ENCODE measurements at places on chromosomes 6 and 20.

DNA sequence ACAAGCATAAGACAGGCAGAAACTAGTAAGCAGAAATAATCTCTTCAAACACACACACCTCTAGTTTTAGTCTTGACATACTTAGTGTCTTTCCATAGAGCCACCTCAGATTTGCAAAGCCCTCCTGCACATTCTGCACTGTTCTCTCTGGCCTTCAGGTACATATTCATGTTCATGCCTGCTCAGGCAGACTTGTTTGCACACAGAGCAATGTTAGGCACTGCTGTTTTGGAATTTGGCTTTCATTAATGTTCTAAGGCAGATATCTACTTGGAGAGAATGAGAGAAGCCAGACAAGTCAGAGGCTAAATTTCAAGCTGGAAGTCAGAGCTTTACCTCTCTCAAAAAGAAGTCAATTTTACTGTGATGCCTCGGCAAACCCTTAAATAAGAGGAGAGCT, 21.3 kb upstream of the DST start:
- DNase-seq = no peak

- DNase-seq = no peak
Observed at GRCh38 chr6:169112483-169113320, 140.9 kb downstream of the THBS2 start.

GRCh38 chr20:40941133-40941610, 87.5 kb upstream of the TOP1 start:
- DNase-seq = no peak

DNA sequence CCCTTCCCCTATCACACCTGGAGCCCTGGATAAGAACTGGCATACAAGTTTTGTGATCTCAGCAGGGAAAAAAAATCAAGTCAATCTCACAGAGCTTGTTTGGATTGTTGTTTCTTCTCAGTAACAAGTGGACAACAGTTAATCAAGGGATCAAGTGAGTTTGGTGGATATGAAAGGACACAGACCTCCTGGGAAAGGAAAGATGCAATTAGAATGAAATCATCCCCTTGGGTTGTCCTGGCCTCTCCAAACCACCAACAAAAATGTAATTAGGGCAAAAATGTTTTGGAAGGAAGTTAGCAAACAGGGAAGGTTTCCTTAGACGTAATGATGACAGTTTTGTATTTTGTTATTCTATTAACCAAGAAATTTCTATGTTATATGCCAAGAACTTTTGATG, 99.1 kb upstream of the PRDM1 start:
- no peak for DNase-seq

GRCh38 chr6:41406728-41407489, 71.5 kb downstream of the NCR2 start:
- DNase-seq = no peak

DNA sequence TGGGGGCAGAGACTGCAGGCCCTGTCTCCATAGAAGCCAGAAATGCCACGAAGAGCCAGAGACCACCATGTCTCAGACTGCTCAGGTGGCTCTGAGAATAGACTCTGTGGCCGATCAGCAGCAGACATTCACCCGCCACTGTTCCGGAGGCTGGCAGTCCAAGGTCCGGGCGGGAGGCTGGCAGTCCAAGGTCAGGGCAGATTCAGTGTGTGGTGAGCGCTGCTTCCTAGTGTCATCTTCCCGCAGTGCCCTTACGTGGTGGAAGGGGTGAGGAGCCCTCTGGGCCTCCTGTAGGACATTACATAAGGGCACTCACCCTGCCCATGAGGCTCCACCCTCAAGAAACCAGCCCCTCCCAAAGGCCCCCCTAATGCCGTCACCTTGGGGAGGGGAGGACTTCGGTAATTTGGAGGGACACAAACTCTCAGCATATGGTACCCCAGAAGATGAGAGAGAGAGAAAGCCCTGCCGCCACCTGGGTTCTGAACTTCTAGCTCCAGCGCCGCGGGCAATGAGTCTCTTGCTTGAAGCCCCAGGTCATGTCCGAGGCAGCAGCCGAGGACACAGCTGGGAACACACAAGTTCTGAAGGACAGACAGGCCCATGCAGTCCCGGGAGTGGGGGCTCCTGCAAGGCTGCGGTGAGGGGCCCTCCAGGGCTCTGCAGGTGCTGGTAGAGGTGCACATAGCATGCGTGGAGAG, 36.4 kb downstream of the DACT2 start:
- no peak for DNase-seq

- DNase-seq = no peak
Observed at GRCh38 chr6:14472986-14473337, 355.4 kb downstream of the CD83 start.

- DNase-seq = no peak
Observed at GRCh38 chr6:13978102-13978640, 53.4 kb downstream of the RNF182 start.

- no peak for DNase-seq
Observed at GRCh38 chr20:39152126-39152525, 190.0 kb downstream of the DHX35 start.

DNA sequence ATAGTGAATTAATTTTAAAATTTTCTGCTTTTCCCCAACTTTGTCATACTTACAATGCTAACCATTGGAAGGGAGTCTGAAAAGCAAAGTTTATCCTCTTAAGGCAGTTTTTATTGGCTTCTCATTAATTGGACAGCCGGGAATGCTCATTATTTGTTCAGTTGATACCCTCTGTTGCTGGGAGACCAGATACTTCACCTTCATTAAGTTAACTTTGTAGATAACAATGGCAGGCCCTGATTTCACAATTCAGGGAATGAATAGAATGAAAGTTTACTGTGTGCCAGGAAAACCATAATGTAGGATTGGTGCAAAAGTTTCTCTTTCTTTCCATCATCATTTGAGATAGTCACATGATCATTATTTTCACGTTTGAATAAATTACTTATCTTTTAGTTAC, 49.0 kb downstream of the COL19A1 start:
- no peak for DNase-seq

DNA sequence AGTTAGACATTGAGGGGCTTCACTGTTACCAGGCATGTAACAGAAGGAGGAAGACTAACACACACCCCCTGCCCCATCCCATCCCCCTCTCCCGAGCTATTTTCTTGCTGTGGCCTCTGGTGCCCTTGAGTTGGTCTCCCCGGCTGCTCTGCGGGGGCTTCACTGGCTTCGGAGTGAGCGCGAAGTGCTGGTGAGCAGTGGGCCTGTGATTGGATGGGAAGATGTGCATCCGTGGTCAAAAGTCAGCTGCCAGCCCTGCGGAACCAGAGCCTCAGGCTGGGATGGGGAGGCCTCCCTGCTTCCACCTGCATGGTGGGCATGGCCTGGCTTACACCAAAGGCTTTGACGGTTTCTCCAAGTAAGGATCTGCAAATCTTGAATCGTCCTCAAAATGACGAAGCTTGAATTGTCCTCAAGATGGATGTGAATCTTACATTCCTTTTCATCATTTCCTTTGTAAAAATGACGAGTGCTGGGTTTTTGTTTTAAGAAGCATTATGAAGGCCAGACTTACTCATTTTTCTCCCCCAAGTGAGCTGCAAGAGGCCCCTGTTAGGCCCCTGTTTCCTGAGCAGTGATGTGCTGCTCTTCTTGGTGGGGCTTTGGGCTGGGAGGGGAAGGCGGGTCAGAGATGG, 23.7 kb downstream of the SPATA2 start:
- no peak for DNase-seq

DNA sequence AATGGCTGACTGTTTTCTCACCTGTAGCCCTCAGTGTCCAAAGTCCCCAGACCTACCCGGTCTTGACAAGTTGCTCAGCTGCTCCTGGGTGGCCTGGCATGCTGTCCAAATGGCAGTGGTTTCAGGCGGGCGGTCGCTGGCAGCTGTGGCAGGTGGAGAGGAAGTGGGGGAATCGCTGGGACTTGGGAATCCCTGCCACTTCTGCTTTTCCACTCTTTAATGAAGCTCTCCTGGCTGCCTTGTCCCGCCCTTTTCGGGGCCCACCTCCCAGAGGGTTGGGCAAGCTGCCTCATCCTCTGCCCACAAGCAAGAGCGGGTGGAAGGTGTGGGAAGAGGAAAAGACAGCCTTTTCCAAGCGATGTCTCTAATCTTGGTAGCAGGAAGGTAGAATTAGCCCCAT, at the start of gene OCSTAMP:
OCSTAMP (minus strand) TSS at position 194 of the 400 bp plus-strand sequence; CDS start at position 100, 94 bp downstream.
- no peak for DNase-seq

DNA sequence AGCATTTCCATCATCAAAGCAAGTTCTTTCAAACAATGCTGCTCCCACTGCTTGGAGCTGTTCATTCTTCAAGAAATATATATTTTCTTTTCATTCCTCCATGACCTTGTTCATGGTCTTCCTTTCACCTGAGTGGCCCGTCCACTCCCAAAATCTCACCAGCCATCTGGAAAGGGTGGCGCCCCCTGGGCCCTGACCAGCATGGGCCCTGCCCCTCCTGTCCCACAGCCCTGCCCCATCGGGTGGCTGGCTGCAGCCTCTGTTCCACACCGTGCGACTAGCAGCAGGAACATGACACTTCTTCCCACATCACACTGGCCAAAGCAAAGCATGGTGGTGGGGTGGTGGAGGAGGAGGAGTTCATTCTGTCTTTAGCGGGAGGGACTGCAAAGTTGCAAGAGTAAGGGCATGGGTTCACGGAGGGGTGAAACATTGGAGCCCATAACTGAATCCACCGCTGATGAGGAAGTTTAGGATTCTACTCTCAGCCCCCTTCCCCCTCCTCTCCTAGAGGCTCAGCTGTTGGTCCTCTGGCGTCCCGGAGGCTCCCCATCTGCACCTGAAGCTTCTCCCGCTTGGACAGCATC, 195.2 kb upstream of the SLC24A3 start:
- DNase-seq = no peak

- no peak for DNase-seq
Observed at GRCh38 chr20:49230021-49230420, 10.8 kb downstream of the DDX27 start.

DNA sequence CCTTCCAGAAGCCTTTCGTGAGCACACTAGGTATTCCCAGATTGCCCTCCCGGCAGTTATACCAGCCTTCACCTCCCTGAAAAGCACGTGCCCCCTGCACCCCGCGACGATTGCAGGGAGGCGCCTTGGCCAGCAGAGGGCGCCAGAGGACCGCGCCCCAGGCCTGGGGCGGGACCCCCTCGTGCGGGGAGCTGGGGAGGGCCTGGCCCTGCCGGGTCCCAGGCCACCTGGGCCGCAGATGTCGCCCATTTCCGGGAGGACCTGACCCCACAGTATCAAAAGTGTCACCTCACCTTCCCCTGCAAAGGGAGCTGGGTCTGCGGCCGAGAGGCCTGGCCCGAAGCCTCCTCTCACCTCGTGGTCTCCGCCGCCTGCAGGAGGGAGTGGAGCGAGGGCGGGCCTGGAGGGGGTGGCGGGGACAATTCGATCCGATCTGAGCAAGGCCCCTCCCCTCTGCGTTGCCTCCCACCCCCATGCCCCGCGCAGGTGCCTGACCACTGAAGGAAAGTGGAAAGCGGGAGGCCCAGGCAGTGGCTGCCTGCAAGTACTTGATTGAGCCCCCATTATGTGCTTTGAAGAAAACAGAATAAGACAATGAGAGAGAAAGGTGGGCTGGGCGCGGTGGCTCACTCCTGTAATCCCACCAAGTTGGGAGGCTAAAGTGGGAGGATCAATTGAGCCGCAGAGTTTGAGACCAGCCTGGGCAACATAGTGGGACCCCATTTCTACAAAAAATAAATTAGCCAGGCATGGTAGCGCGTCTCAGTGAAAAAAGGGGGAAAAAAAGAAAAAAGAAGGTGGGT, 3.5 kb upstream of the SNAI1 start:
- peak; percentile 49 for DNase-seq

DNA sequence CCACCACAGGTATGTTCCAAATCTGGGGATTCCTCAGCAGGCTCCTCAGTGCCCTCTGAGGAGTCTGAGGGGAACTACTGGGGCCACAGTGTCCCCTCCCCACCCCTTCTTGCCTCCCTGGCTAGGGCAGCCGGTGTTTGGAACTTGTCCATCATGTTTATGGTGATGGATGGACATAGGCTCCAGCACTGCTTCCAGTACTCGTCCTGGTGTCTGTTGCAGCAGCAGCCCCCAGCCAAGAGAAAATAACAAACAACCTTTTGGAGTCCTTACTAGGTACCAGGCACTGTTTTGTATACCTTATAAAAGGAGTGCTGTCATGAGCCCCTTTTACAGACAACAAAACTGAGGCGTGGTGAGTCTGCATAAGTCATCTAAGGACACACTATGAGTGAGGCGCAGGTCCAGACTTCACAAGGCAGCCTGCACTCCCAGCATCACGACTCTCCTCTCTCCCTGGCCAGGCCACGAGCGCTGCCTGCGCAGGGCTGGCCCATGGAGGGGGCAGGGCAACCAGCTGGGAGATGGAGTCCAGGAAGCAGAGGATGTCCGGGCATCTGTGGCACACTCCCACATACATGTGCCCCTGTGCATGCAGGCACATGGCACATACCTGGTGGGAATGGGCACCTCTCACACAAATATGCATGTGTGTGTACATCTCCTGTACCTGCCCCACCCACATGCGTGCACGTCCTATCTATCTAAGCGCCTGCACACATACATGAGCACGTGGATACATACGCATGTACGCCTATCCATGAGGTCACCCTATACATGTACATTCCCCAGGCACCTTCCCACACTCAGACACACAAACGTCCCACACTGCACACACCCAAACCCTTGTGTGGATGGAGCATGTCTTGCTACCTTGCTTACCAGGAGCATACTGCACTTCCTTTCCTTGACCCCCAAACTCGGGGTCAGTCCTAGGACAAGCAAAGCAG, 152.7 kb downstream of the VEGFA start:
- DNase-seq = no peak

- DNase-seq = no peak
Observed at GRCh38 chr6:157272866-157273755, 50.2 kb downstream of the TMEM242 start.

DNA sequence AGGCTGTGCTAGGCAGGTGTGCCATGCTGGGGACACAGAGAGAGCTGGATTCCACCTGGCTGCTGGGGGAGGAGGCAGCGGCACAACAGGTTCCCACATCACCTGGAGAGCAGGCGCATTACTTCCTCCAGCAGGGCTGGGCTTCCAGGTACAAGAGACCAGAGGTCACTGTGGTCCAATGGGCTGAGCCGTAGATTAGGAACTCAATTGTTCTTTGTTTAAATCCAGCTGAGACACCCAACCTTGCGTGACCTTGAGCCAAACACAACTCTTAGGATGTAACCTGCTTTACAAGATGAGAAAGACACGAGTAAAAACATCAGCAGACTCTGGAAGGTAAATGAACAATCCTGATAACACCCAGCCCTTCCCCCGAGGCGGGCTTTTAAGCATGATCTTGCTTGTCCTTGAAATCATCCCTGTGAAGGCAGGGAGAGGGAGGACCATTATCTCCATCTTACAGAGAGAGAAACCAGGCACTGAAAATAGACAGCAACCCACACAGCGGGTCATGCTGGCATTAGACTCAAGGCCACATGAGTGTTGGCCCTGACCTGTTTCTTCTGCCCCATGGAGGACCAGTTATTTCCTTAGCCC, 216.5 kb upstream of the RREB1 start:
- no peak for DNase-seq

DNA sequence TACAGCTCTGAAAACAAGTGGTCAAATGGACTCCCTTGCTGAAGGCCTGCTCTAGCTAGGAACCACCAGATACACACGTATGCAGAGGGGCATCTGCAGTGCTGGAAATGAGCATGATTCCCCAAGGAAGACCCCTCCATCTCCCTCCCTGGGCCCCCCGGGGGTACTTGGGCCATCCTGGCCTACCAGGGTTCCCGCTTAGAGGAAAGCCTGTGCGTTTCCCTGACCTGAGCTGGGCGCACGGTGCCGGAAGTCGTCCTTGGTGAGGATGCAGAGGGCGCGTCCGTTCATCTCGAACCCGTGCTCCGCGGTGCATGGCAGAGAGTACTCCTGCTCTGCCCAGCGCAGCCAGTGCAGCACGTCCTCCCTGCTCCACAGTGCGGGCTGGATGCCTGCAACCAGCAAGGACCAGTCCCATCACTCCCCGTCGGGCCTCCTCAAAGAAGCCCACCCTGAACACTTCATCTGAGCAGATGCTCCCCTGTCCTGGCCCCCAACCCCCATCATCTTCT, 11.8 kb downstream of the ETV7 start:
- no peak for DNase-seq
